Right hindlimb (tissue), 1 donor: ENCODE measurements at places on chromosomes 1 and 21.

DNA sequence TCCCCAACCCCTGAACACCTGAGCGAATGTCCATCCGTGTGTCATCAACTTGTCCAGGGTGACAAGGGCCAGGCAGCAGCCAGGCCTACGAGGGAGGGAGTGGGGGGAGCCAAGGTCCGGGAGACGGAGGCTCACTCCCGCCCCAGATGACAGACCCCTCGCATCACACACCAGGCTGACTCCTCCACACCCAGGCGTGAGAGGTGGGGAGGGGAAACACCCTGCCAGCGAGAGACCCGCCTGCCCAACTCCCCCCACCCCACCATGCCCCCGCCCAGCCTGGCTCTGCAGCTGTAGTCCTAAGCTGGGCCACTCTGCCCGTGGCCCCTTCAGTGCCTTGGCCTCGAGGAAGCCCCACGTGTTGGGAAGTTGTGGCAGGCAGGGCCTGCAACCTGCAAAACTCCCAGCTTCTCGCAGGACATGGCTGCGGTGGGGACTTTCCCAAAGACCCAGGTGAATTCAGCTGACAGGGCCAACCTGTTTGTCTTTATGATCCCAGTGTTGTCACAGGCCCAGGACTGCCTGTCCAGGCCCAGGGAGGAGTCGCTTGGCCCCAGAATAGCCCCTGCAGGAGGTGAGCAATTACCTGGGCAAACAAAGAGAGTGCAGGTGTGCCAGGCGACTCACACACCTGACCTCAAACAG, 62.9 kb downstream of the RIPK4 start:
- no peak for DNase-seq

DNA sequence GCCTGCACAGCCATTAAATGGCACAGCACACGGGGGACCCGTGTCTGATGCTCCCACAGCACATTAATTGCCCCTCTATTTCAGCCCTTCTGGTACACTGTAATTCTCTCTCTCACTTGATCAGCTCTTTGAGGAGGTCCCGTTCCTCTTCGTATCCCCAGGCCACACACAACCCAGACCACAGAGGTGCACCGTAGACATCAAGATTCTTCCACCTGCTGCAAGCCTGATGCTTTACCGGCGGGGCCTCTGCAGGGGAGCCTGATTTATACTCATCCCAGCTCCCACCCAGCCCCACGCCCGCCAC, 759 bp downstream of the SMYD3 start:
- DNase-seq = no peak

GRCh38 chr1:193785850-193786420, 599.5 kb upstream of the B3GALT2 start:
- DNase-seq = no peak

DNA sequence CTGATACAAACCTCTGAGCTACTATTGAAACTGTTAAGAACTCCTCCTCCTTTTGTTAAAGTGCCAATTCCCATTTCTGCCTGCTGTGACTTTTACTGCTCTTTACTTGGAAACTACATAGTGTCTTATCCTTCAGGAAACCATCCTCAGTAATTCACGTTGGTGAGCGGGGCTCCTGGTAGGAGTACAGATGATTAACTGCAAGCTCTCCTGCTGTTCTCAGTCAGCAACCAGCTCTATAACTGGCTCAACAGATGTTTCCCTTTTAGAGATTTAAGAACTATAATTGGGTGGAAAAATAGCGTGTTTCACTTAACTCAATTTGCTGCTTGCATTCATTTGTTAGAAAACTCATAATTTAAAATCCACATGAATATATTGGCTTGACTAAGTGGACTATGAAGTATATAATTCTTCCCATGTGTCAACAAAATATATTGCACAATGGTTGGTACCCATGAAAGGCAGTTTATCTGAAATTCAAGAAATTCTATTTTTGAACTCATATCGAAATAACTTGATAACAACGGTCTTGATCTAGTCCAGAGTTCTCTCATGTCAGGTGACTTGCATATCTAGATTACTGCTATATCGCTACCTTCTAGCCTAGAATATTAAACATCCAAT, 574.0 kb downstream of the KCNT2 start:
- no peak for DNase-seq
